ENCODE measurements at places on chromosomes 11 and 22. TPM values are rescaled to one million over a fixed set of nuclear protein-coding genes. Genes with fewer than 3 reads are reported as not detected.

The ISX gene
- not detected for total RNA-seq

The MUC5AC gene
- 0.03 TPM for total RNA-seq

The CARD10 gene
- total RNA-seq, result 22.4 TPM

The POU2AF2 gene
- total RNA-seq, result not detected

The WBP2NL gene
- total RNA-seq, result 0.53 TPM

The SEPTIN5 gene
- 1.1 TPM for total RNA-seq

The NOX4 gene
- total RNA-seq, result not detected

The KCNJ11 gene
- total RNA-seq, result 4.0 TPM

The FAM227A gene
- 0.03 TPM for total RNA-seq

The ART1 gene
- total RNA-seq, result not detected

The CTSW gene
- 0.63 TPM for total RNA-seq

The PHF21B gene
- not detected for total RNA-seq

The ADORA2A gene
- 4.1 TPM for total RNA-seq
